ENCODE measurements at places on chromosomes 16 and 17. TPM values are rescaled to one million over a fixed set of nuclear protein-coding genes. Genes with fewer than 3 reads are reported as not detected.

DNA sequence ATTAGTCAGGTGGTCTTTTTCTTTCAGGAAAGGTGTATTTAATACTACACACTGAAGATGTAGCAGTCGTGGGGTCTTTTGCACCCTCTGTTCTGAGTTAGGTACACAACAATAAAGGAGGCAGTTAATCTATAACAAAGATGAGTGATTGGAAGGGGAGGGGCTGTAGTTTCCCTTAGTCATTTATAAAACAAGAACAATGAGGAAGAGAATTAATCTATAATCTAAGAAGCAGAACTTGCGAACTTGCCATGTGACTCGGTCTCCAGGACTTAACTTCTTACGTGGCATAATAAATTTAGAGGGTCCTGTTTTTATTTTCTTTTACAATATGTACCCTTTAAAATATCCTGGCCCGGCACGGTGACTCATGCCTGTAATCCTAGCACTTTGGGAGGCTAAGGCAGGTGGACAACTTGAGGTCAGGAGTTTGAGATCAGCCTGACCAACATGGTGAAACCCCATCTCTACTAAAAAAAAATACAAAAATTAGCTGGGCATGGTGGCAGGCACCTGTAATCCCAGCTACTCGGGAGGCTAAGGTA lies 8.6 kb upstream of the APPBP2 start:
- peaks cover 3% of the 10 kb centered on the region for H3K4me1 ChIP-seq
- DNase-seq: no peak
- no peaks in the 10 kb centered on the region for H3K27me3 ChIP-seq
- H3K4me3 ChIP-seq: no peak overlapping the region
- H3K36me3 ChIP-seq: no peaks in the 10 kb centered on the region

Gene SLC16A6
- 0.67 TPM for total RNA-seq

Gene USH1G
- total RNA-seq: 0.56 TPM

GRCh38 chr17:45231481-45232116 lies 9.9 kb downstream of the FMNL1 start:
- H3K36me3 ChIP-seq: no peaks in the 10 kb centered on the region
- H3K27me3 ChIP-seq: peaks cover 27% of the 10 kb centered on the region
- no peak overlapping the region for H3K4me3 ChIP-seq
- DNase-seq: no peak
- no peaks in the 10 kb centered on the region for H3K4me1 ChIP-seq

GRCh38 chr16:84055366-84055765 lies 12.8 kb upstream of the SLC38A8 start:
- H3K4me3 ChIP-seq: no peak overlapping the region
- peaks cover 24% of the 10 kb centered on the region for H3K36me3 ChIP-seq
- peak; percentile 47 for DNase-seq
- no peak overlapping the region for H3K27ac ChIP-seq

Gene TP53TG3F
- total RNA-seq: not detected

DNA sequence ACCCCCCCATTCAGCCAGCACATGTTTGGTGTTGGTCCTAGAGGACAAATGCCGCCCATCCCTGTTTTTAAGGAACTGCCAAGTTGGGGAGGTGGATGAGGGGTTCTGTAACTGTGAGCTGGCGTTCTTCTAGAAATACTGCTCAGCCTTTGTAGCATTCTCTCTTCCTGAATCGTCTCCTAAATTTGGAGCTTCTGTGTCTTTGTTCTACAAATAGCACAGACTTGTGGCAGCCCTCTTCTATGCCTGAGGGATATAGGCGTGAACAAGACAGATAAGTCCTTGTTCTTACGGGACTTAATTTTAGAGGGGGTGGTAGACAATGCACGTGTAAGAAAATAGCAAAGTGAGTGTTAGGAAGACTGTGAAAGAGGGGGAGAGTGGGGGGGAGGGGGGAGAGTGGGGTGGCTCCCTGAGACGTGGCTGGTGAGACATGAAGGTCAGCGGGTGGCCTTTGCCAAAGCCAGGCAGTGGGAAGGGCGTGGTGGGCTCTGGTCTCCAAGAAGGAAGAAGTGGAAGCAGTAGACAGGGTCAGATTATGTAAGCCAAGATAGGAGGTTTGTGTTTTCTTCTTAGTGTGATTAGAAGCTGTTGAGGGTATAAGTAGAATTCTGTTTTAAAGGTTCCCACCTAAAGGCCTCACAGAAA lies 9.9 kb downstream of the MFSD11 start:
- H3K36me3 ChIP-seq: peaks cover 33% of the 10 kb centered on the region
- H3K4me3 ChIP-seq: no peak overlapping the region
- peaks cover 3% of the 10 kb centered on the region for H3K4me1 ChIP-seq
- H3K27ac ChIP-seq: no peak overlapping the region

DNA sequence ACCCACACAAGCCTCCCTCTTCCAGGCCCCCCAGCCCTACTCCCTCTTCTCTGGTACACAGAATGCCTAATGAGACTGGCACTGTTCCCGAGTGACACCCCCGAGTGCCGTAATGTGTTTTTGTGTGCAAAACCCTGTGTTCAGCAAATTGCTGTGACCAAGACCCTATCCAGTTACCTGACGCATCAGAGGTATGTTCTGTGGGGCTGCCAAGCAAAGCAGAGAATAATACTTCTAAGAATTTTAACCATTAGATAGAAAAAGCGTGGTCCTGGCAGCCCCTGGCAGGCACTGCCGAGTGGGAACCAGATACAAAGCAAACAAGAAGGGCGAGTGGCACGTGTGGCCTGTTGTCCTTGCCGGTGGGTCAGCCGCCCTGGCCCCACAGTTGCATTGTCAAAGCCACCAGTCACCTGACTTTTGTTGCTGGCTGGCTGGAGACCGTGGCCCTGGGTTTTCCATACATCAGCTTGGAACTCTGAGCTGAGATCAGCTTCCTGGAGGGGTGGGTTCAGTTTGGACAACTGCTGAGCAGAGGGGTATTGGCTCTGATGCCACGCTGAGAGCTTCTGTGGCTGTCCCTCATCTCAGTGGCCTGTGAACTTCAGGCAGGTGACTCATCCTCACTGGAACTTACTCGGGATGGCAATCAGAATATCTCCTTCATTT lies 69.1 kb upstream of the BRD7 start:
- peaks cover 15% of the 10 kb centered on the region for H3K27me3 ChIP-seq
- no peak overlapping the region for H3K4me3 ChIP-seq
- no peaks in the 10 kb centered on the region for H3K36me3 ChIP-seq
- H3K4me1 ChIP-seq: no peaks in the 10 kb centered on the region
- H3K27ac ChIP-seq: no peak overlapping the region
- peak; percentile 52 for DNase-seq

Gene NUFIP2
- 63.6 TPM for total RNA-seq

DNA sequence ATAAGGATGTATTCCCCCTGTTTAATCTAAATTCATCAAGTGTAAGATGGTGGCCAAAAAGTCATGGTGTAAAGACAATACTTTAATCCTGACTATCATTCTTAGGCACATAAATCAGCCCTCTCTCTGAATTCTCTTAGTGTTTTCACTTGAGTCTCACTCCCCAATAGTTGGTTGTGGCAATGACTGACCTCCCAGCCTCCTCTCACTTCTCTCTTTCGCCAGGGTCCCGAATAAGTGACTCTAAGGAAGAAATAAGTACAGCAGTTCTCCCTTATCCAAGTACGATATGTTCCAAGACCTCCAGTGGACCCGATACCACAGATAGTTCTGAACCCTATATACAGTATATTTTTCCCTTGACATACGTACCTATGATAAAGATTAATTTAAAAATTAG lies 335.3 kb downstream of the MAF start:
- no peaks in the 10 kb centered on the region for H3K36me3 ChIP-seq
- H3K4me1 ChIP-seq: peaks cover 8% of the 10 kb centered on the region
- H3K27me3 ChIP-seq: peaks cover 9% of the 10 kb centered on the region
- DNase-seq: no peak
- no peak overlapping the region for H3K27ac ChIP-seq

- H3K4me1 ChIP-seq: no peaks in the 10 kb centered on the region
- H3K4me3 ChIP-seq: no peak overlapping the region
- peaks cover 24% of the 10 kb centered on the region for H3K36me3 ChIP-seq
- H3K27me3 ChIP-seq: no peaks in the 10 kb centered on the region
These were observed 22.9 kb downstream of the MARVELD3 start for GRCh38 chr16:71648921-71649320.

DNA sequence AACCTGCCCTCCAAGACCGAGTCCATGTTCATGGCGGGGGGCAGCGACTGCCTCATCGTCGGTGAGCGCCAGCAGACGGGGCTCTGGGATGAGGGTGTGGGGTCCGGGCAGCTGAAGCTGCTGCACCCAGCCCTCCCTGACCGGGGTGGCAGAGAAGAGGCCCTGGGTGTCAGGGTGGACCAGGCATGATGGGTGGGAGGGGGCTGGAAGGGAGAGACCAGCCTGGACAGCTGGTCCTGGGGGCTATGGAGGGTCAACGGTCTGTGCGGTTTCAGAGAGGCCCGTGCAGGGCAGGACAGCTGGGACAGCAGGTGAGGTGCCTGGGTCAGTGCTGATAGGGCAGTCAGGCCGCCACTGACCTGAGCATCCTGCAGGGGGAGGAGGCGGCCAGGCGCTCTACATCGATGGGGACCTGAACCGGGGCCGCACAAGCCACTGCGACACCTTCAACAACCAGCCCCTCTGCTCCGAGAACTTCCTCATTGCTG lies 13.3 kb upstream of the ATP6V0C start:
- peaks cover 11% of the 10 kb centered on the region for H3K4me1 ChIP-seq
- H3K36me3 ChIP-seq: no peaks in the 10 kb centered on the region
- H3K27ac ChIP-seq: no peak overlapping the region
- no peak for DNase-seq
- no peaks in the 10 kb centered on the region for H3K27me3 ChIP-seq

GRCh38 chr16:14187517-14188338 lies 116.6 kb downstream of the MRTFB start:
- peaks cover 2% of the 10 kb centered on the region for H3K27me3 ChIP-seq
- no peak overlapping the region for H3K27ac ChIP-seq
- DNase-seq: no peak
- peak overlapping the region; percentile 78 for H3K4me3 ChIP-seq

GRCh38 chr16:57732714-57733113 lies 2.9 kb upstream of the KATNB1 start:
- no peak for DNase-seq
- H3K4me1 ChIP-seq: peaks cover 14% of the 10 kb centered on the region
- no peaks in the 10 kb centered on the region for H3K27me3 ChIP-seq
- H3K4me3 ChIP-seq: peak overlapping the region; percentile 62
- peaks cover 4% of the 10 kb centered on the region for H3K36me3 ChIP-seq

Gene ESRP2
- 65.6 TPM for total RNA-seq

DNA sequence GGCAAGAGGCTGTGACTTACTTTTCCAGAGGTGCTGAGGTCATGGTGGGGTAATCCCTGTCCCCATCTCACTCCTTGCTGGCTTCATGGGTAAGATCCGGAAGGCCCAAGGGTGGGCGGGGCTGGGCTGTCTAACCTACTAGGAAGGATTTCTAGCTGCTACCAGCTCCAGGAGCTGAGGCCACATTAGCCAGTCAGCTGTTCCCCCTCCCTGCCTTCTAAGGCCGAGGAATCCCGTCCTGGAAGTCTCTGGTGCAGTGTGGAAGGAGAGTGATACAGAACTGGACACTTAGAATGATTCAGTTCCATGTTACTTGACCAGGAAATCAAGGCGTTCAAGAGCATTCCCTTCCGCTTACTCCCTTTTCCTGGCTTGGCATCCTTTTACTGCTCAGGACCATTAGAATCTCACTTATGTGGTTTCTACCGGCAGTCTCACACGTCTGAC lies 8.9 kb downstream of the GNGT2 start:
- H3K27ac ChIP-seq: no peak overlapping the region
- no peak for DNase-seq
- H3K27me3 ChIP-seq: peaks cover 61% of the 10 kb centered on the region
- no peaks in the 10 kb centered on the region for H3K36me3 ChIP-seq
- no peak overlapping the region for H3K4me3 ChIP-seq

DNA sequence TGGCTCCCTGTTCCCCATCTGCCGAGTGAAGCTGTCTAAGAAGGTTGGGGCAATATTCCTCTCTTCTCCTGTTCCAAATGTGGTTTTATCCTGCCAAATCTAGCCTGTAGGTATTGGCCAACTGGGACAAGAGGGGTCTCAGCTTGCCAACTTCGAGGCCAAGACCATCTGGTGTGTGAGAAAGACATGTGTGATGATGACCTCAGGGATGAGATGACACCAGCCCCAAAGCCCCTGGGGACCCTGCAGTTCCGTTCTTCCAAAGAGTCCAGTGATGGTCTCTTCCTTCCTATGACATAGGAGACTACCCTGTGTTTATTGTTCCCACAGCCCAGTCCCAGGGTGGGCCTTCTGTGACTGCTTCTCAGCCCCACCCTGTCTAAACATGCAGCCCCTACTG lies 34.8 kb upstream of the ADAMTS18 start:
- H3K27me3 ChIP-seq: peaks cover 3% of the 10 kb centered on the region
- H3K36me3 ChIP-seq: no peaks in the 10 kb centered on the region
- no peaks in the 10 kb centered on the region for H3K4me1 ChIP-seq
- DNase-seq: no peak
- H3K4me3 ChIP-seq: no peak overlapping the region
- H3K27ac ChIP-seq: no peak overlapping the region

GRCh38 chr16:1181404-1182315 lies 28.8 kb downstream of the CACNA1H start:
- no peaks in the 10 kb centered on the region for H3K27me3 ChIP-seq
- no peaks in the 10 kb centered on the region for H3K4me1 ChIP-seq
- no peaks in the 10 kb centered on the region for H3K36me3 ChIP-seq
- H3K4me3 ChIP-seq: no peak overlapping the region
- H3K27ac ChIP-seq: peak overlapping the region; percentile 50

Gene STXBP4
- 23.7 TPM for total RNA-seq

DNA sequence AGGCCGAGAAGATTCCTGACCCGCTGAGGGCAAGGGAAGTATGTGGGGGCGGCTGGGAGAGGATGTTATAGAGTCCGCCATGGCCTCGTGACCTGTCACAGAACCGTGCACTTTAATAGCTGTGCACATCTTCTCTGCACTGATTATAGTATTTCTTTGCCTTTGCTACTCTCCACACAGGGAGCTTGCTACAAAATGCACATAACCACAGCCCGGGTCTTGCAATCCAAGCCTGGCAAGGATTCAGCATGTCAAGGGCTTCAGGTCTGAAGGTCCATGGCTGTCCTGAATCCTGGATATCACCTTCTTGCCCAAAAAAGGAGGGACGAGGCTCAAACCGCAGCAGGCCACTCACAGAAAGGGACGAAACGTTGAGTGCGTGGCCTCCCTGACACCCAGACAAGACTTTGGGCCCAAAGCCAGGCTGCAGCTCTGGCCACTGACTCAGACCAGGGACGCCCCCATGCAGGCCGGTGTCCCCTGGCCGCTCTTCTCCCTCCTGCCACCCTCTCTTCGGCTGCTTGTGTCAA lies 43.7 kb downstream of the USP22 start:
- peaks cover 9% of the 10 kb centered on the region for H3K36me3 ChIP-seq
- DNase-seq: no peak
- no peaks in the 10 kb centered on the region for H3K27me3 ChIP-seq
- peaks cover 16% of the 10 kb centered on the region for H3K4me1 ChIP-seq

DNA sequence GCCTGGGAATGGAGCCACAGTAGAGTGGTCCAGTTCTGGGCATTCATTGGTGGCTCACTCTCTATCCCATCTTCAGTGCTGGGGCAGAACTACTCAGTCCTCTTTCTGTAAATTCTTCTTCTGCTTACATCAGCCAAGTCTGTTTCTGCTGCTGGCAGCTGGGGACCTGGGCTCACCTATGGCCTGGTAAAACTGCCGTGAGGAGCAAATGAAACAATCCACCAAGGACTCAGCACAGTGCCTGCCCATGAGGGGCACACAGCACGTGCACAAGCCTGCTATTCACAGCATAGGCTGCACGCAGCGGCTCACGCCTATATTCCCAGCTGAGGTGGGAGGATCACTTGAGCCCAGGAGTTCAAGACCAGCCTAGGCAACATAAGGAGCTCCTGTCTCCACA lies 30.9 kb upstream of the SNN start:
- peak overlapping the region; percentile 75 for H3K27ac ChIP-seq
- no peaks in the 10 kb centered on the region for H3K36me3 ChIP-seq
- H3K4me1 ChIP-seq: peaks cover 26% of the 10 kb centered on the region
- no peak for DNase-seq

Measured in type B pancreatic cell (in vitro differentiated cells).